Renal cortex interstitium (tissue), 15 donors: ENCODE measurements at places on chromosomes 5 and 9. TPM values are rescaled to one million over a fixed set of nuclear protein-coding genes. Genes with fewer than 3 reads are reported as not detected.

GAPT gene
- 1.6 TPM for polyA plus RNA-seq

CDO1 gene
- 32.2 TPM for polyA plus RNA-seq

DNA sequence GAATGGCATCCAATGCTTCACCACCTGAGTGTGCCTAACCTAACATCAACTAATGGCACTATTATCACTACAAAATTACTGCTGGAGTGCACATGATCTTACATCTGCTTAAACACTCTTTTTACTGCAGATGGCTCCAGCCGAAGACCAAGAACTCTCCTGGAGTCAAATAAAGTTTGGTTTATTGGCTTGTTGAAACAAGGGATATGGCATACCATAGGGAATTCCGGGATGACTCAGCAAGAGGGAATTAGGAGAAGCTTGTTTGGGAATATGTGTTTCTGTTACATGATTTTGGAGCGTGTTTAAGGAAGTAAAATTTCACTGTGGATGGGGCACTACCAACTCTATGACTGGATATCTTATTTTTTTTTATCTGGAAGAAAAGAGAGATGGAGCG lies 872.6 kb downstream of the DTWD2 start:
- no peak for DNase-seq

- no peak for DNase-seq
Observed at GRCh38 chr5:96680759-96681470, 18.7 kb downstream of the CAST start.

GRCh38 chr9:86407022-86407421 lies 52.8 kb upstream of the TUT7 start:
- no peak for DNase-seq

GRCh38 chr9:133514460-133515239 lies 10.1 kb downstream of the MYMK start:
- DNase-seq, result no peak

- no peak for DNase-seq
Observed at GRCh38 chr9:126228111-126228780, 98.4 kb upstream of the MVB12B start.

DNA sequence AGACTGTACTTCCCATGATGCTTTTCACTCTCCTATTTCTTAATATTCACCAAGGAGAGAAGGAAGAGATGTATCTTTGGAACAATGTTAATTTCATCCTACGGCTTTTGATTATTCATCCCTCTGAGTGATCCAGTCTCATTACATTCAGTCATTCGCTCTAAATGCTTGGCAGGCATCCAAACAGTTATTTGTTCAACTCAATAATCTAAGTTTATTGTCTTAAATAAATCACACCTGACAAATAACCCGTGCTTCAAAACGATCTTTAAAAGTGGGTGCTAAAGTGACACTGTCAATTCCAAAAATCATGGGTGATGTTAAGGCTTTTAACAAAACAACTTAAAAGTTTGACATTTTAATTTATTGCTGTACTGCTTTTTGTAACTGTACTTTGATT lies 233.1 kb downstream of the RASEF start:
- DNase-seq, result no peak

GRCh38 chr9:34773306-34773910 lies 63.5 kb upstream of the CCL21 start:
- DNase-seq, result no peak
